ENCODE measurements at places on chromosomes 1 and 21.
A peak's percentile ranks its signal among the peaks of the same experiment; 100 is the strongest.

- DNase-seq = no peak
These were observed 151.7 kb downstream of the DAB1 start for GRCh38 chr1:57272150-57272549.

DNA sequence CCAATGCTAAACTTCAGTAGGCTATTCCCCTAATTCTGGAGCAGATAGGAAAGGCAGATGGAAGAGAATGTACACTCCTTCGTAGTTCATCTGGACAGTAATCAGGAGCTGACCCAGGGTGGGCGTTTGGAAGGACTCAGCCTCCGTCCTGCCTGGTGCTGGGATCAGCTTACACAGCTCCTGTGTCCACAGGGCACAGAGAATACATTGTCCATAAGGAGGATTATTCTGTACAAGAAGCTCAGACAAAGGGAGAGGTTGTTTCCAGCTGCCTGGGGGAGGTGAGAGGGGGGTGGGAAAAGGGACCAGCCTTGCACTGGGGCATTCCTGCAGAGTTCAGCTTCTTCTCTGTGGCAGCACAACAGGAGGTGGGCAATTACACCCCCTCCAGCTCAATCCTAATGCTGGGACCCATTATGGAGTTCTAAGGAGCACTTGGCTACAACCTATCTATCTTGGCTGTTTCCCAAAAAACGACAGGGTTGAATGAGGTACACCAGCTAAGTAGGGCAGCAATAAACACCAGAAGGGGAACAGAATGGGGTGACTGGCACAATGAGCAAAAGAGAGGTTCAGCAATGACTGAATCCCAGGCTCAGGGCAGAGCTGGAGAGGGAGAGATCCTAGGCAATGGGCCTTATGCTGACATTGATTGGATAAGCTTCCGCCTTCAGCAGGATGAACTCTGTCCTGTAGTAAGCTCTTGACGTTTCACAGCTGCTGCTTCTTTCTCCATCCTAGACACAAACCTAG, 7.4 kb downstream of the MED8 start:
- DNase-seq = peak; percentile 29

GRCh38 chr1:164343189-164343588, 215.8 kb upstream of the PBX1 start:
- no peak for DNase-seq

- DNase-seq = no peak
These were observed 38.4 kb downstream of the RAP1GAP start for GRCh38 chr1:21630571-21631343.

DNA sequence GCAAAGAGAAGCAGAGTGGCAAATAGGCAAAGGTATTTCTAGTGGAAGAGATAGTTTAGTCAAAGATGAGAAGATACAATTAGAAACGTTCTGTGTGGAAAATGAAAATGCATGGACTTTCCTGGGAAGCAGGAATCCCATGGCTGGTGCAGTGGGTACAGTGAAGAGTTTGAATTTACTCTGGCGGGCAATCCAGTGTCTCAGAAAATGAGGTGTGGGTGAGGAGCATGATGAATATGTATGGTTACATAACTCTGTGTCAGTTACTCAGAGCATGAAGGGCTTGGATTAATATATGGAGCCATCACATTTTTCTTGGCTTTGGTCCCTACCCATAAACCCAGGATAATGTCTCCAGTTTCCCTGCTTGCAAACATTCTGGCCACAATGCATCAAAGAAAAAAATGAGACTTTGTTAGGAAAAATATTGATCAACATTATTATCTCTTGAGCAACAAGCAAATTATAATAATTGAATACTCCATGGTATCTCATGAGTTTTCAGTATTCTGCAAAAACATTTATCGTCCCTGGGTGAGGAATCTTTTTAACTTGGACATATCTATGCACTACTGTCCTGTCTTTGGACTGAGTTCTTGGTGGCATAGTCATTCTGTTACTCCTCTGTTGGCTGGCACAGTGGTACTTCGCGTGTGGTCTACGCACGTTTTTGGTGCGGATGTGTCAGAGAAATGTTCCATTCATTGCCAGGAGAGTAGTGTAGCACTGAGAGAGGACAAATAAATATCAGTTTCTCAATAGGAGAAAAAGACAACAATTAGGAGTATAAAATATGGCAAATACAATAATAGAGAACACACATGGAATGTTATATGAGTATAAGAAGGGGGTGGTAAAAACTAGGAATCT, 173.7 kb upstream of the C1orf105 start:
- no peak for DNase-seq

All from cerebellar nuclear complex (tissue), 1 donor.